ENCODE measurements at places on chromosomes 5 and 9. TPM values are rescaled to one million over a fixed set of nuclear protein-coding genes. Genes with fewer than 3 reads are reported as not detected.

Gene EQTN
- total RNA-seq, result not detected

Gene FAM200C
- 1.0 TPM for total RNA-seq

Gene KIAA1191
- 50.0 TPM for total RNA-seq

Gene TSSK1B
- total RNA-seq, result not detected

Gene FAM120A
- total RNA-seq, result 168 TPM

Gene KCNN2
- not detected for total RNA-seq

Gene SLC1A3
- not detected for total RNA-seq

Gene IL3
- 0.82 TPM for total RNA-seq

Gene KCNV2
- total RNA-seq, result not detected

Gene PCDHGA5
- total RNA-seq, result 0.55 TPM

Gene PTPRD
- total RNA-seq, result not detected

Gene SAPCD2
- total RNA-seq, result 32.9 TPM

Gene MYOT
- not detected for total RNA-seq

Gene BARHL1
- total RNA-seq, result not detected

Gene LCN15
- not detected for total RNA-seq

Gene LHFPL2
- not detected for total RNA-seq

Gene CYLC2
- total RNA-seq, result not detected

Gene CHSY3
- total RNA-seq, result not detected

Gene SLC1A1
- 0.07 TPM for total RNA-seq

Gene ZNF484
- total RNA-seq, result 11.5 TPM

Gene CCL27
- total RNA-seq, result 0.25 TPM

Gene SLC45A2
- 0.14 TPM for total RNA-seq

Gene GLRA1
- not detected for total RNA-seq

Gene C9orf153
- 0.25 TPM for total RNA-seq

Gene SHISAL2B
- not detected for total RNA-seq

Gene CSF1R
- total RNA-seq, result 0.14 TPM

Gene LCN1
- total RNA-seq, result not detected

Gene ANKRD31
- 0.16 TPM for total RNA-seq
